ENCODE measurements at places on chromosomes 11 and 22.

- no peak for DNase-seq
Observed at GRCh38 chr22:25402501-25403283, 161.8 kb upstream of the GRK3 start.

GRCh38 chr22:44192098-44192815, 11.5 kb downstream of the PARVG start:
- peak; percentile 12 for DNase-seq

GRCh38 chr11:37710031-37710430, 1112.0 kb upstream of the RAG2 start:
- DNase-seq: no peak

DNA sequence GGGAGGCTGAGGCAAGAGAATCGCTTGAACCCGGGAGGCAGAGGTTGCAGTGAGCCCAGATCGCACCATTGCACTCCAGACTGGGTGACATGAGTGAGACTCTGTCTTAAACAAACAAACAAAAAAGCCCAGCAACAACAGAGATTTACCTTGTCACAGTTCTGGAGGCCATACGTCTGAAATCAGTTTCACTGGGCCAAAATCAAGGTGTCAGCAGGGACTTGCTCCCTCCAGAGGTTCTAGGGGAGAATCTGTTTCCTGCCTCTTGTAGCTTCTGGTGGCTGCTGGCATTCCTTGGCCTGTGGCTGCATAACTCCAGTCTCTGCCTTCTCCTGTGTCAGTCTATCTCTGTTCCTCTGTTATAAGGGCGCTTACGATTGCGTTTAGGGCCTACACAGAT, 1.5 kb downstream of the DDX10 start:
- no peak for DNase-seq

DNA sequence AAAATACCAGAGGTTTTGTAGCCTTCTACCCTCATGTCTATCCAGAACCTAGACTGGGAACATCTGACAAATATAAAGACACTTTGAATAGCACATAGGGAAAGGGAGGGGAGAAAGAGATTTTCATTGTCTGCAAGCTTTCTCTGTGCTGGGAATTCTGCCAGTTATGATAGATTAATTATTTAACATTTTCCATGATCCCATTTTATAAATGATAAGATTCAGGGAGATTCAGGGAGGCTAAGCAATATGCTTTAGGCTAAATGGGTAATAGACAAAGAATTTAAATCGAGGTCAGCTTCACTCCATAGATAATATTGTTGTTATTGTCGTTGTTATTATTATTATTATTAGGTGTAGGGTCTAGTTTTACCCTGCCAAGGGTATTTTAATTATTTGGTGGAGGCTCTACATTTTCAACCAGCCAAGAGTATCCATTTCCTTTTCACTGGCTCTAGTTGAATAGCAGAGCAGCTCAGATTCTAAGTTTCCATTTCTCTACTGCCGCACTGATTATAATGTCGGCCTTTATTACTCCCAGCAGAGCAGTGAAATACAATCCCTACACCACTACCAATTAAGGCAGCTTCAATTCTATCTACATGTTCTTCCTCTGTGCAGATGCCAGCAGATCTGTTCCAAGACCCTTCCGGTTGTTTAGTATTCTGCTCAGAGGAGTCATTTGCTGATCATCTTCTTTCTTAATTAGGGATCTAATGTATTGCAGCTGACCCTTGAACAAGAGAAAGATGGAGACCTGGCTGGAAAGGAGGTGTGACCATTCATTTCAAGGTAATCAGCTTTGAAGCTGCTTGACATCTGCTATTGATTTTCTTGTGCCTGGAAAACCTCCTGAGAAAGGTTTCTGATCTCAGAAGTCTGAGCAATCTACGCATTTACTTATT, 23.8 kb upstream of the SYN3 start:
- no peak for DNase-seq

- DNase-seq: no peak
Observed at GRCh38 chr11:123145220-123145619, 49.8 kb downstream of the CLMP start.

DNA sequence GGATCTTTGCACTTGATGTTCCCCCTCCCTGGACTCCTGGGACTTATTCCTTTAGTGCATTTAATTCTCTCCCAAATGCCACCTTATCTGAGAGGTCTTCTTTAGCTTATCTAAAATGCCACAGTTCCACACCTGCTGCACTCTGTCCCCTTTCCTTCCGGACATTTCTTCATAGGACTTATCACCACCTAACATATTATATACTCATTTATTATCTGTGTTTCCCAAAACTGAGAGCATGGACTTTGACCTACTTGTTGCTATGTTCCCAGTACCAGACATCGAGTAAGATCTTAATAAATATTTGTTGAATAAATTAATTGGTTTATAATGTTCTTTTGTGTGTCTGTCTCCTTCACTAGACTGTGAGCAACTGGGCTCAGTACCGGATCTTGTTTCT, 585.3 kb downstream of the INSC start:
- no peak for DNase-seq

- DNase-seq: no peak
Observed at GRCh38 chr11:123416566-123416965, 13.5 kb upstream of the GRAMD1B start.

DNA sequence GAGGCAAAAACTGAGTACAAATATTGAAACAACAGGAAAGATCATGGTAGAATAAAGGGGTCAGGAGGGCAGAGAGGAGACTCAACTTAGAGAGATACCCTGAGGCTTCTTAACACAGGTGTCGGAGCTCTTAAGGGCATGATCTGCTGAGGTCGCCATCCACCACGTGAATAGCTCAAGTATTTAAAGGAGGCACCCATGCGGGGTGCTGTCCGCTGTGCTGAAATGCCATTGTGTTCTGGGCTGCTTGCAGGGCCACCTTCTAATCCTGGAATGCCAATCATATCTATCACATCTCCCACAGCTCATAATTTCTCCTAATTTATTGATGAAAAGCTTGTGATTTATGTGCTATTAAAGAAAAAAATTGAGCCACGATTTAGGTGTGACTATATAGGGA, 90.2 kb downstream of the SEZ6L start:
- DNase-seq: peak; percentile 1

DNA sequence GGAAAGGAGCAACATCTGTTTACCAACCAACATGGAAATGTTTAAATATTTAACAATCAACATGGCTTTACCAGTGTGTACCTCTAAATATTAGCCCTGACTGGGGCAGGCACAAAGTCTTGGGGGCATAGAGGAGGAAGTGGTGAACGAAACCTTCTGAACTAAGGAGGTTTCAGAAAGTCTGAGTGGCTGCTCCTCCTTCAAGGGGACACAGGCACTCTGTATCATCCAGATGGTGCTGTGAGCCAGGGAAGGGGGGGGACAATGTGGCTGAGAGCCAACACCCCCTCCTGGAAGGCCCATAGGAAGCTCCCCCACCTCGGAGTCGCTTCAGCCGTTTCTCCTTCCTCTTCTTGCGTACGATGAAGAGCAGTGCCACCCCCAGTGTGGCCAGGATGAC, 107.7 kb downstream of the CEP164 start:
- no peak for DNase-seq

DNA sequence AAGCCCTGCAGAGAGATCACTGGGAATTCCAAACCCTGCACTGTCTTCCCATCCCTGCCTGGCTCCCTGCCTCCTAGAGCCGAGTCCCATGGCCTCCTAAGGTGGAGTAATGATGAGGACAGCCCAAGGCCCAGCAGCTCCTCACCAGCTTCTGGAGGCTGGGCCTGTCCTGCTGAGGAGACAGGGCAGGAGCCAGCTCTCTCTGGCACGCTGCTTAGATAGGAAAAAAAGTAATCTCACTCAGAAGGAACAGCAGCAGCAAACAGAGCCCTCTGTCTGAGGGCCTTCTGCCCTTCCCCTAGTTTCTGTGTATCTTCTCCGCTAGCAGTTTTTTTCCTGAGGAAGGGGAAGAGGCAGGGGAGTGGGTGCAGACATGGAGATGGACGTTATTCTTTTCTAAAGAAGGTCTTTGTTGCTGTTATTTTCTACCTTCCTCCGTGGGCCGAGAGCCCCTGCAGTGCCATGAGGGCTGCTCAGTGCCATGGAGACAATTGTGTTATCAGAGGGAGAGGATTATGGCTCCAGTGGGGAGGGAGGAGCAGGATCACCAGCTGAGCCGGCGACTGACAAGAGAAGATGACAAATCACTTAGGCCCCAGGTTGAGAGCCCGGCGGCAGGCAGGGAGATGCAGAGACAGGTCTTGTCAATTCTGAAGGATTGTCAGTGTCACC, 315.3 kb downstream of the BUD13 start:
- no peak for DNase-seq

- DNase-seq: no peak
Observed at GRCh38 chr22:45783021-45783420, 111.4 kb downstream of the ATXN10 start.

- no peak for DNase-seq
Observed at GRCh38 chr11:123525097-123525496, 95.0 kb downstream of the GRAMD1B start.

DNA sequence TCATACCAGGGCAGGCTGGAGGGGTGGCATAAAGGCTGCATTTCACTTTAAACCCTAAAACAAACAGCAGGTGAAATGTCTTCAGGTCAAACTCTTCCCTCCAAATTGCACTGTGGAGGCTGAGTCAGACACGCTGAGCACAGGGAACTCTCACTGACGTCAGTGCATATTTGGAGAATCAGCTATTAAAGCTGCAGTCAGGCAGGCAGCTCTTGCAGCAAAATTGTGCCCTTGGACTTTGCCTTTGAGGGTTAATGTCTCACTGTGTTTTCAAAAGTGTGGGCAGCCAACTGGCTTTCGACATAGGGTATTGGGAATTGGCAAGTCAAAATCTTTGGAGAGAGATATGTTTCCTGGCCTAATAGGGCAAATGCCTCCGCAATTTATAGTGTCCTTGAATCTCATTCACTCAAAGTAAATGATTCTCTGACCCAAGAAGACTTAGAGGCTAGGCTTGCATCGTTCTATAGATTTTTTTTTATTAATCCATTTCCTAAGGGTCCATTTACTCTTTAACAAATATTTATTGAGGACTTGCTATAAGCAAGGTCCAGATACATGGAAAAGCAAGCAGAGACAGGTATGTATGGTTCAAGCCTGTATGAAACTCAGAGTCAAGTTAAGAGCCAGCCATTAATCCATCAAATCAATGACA, 27.7 kb upstream of the SMCO4 start:
- no peak for DNase-seq

GRCh38 chr11:24886880-24887619, 390.2 kb downstream of the LUZP2 start:
- DNase-seq: no peak

DNA sequence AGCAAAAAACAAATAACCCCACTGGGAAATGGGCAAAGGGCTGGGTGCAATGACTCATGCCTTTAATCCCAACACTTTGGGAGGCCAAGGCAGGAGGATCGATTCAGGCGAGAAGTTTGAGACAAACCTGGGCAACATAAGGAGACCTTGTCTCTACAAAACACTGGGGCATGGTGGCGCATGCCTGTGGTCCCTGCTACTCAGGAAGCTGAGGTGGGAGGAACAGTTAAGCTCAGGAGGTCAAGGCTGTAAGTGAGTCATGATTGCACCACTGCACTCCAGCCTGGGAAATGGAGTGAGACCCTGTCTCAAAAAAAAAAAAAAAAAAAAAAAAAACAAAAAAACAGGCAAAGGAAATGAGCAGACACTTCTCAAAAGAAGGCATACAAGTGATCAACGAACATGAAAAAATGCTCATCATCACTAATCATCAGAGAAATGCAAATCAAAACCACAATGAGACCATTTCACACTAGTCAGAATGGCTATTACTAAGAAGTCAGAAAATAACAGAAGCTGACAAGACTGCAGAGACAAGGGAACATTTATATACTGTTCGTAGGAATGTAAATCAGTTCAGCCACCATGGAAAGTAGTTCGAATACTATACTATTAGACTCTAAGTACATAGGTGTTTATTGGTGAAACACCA, 48.2 kb upstream of the SMCO4 start:
- no peak for DNase-seq

All from stimulated activated CD4-positive, alpha-beta T cell treated with anti-CD3 and anti-CD28 coated beads, Interleukin-12 subunit alpha, Interleukin-12 subunit beta, amount 100 ng/mL, for 4 hours (primary cell).